ENCODE measurements at places on chromosomes 3 and 15.

- DNase-seq: no peak
Measured at GRCh38 chr3:53834429-53835095, 11.7 kb downstream of the CHDH start.

- DNase-seq: no peak
Measured at GRCh38 chr15:78440375-78441373, 2.7 kb downstream of the IREB2 start.

DNA sequence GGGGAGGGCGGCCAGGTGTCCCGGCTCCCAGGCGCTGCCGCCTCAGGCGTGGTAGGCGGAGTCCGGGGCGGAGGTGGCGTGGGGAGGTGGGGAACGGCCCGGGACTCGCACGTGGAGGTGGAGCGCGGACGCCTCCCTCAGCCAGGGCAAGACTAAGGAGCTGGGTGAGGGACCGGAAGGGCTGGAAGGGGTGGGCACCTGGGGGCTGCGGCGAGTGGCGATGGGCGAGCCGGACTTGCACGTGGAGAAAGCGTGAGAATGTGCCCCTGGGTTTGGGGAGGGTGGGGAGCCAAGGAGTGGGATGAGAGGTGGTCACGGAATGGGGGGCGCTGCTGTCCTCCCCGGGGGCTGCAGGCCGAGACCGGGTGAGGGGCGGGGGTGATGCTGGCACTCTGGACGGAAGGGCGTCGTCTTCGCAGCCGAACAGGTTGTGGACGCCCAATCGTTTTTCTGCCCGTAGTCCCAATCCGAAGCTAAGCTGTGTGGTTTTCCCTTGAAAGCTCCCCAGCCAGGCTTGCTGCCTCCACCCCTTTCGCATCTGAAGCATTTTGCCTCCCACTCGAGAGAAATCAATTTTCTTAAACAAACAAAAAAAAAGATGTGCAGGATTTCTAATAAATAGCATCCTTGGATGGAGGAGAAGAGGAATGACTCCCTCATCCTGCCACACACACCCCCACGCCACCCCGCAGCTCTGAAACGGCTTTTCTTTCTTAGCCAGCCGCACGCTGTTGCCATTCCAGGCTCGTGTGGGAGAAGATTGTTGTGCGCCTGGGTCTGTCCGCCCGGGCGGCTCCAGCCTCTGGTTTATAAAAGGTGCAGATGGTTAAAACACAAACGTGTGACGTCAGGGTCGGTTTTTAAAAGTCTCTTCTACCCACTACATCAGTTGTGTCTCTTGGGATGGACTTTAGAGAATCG, 62.5 kb upstream of the ANKRD28 start:
- DNase-seq: peak; percentile 68

DNA sequence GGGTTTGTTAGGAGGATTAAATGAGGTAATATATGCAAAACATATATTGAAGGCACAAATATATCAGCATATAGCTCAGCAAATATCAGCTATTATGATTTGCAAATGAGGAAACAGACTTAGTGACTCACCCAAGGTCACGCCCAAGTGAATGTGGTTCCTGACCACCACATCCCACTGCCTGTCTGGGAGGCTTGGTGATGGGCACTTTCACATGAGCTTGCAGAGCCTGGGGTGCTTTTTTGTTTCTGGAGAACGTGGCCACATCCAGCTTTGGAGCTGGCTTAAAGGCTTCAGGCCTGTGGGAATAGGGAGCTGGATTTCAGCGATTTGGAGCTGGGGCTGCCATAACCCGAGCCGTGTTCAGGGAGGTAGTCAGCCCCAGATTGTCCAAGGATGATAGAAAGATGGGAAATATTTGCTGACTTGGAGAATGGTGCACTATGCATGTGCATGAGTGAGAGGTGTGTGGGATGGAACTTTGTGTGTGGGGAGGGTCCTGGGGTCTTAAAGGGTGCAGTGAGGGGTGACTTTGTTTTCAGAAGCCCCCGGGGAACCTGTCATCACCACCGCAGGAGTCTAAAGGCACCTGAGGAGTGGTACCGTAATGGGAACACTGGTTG, 12.0 kb upstream of the FGD5 start:
- DNase-seq: peak; percentile 11

DNA sequence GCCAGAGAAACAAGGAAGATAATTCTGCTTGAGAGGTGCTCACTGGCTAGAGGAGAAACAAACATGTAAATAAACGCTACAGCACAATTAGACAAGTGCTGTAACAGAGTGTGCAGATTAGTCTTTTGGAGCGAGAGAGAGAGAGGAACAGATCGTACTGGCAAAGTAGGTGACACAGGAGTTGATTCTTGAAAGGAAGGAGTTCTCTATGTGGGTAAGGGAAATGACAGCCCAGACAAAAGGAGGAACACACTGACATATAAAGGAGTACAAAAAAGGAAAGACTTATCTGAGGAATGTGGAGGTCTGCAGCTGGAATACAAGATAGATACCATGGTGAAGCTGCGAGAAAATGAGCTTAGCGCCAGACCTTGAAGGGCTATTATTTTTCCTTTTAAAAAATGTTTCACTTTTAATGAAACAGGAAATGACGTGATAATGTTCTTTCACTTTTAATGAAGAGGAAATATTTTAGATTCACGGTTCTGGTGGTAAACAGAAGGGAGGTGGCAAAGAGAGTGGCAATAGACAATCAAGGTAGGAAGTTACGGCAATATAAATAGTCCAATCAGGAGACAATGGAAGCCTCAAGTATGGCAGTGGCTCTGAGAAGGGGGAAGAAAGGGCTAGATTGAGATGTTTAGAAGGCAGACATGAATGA, 202.9 kb downstream of the VPS13C start:
- DNase-seq: no peak
